Naive B cell (primary cell): ENCODE measurements at places on chromosomes 3 and 15. TPM values are rescaled to one million over a fixed set of nuclear protein-coding genes. Genes with fewer than 3 reads are reported as not detected.

The CD86 gene
- 55.8 TPM for polyA plus RNA-seq

The SLC27A2 gene
- 1.0 TPM for polyA plus RNA-seq

The AGBL1 gene
- polyA plus RNA-seq = not detected

GRCh38 chr3:18998069-18998468 is 150.2 kb upstream of the KCNH8 start:
- DNase-seq = no peak

- no peak for DNase-seq
Measured at GRCh38 chr15:73564255-73564654, 68.9 kb downstream of the NPTN start.

- DNase-seq = no peak
Measured at GRCh38 chr3:177257006-177257405, 59.7 kb upstream of the TBL1XR1 start.

GRCh38 chr3:62329971-62330370 is 43.4 kb downstream of the FEZF2 start:
- no peak for DNase-seq
